Esophagus muscularis mucosa (tissue), 4 donors: ENCODE measurements at places on chromosomes 13 and 19. TPM values are rescaled to one million over a fixed set of nuclear protein-coding genes. Genes with fewer than 3 reads are reported as not detected.

CGB1 gene
- not detected for total RNA-seq

PSG6 gene
- not detected for total RNA-seq

PNMA8A gene
- total RNA-seq: 5.3 TPM

OR10H4 gene
- total RNA-seq: not detected

MYO1F gene
- 19.1 TPM for total RNA-seq

- no peak for DNase-seq
These were observed 60.5 kb downstream of the MAP4K1 start for GRCh38 chr19:38557205-38557799.

- no peak for DNase-seq
These were observed 6.4 kb downstream of the ZNF773 start for GRCh38 chr19:57506163-57506562.

- no peak for DNase-seq
These were observed 105.9 kb upstream of the GJB6 start for GRCh38 chr13:20337884-20338551.

- no peak for DNase-seq
These were observed at the start of gene KHSRP for GRCh38 chr19:6424195-6424938. KHSRP (minus strand) TSS chr19:6424811; CDS start chr19:6424701, 110 bp downstream.

GRCh38 chr13:19910336-19911072 is 47.1 kb upstream of the ZMYM5 start:
- DNase-seq: no peak

- DNase-seq: no peak
These were observed 4.3 kb downstream of the RUVBL2 start for GRCh38 chr19:48997972-48998371.
